ENCODE measurements at places on chromosomes 11 and 22. TPM values are rescaled to one million over a fixed set of nuclear protein-coding genes. Genes with fewer than 3 reads are reported as not detected.
A peak's percentile ranks its signal among the peaks of the same experiment; 100 is the strongest.

GRCh38 chr22:49413551-49413950 is 414.1 kb downstream of the BRD1 start:
- DNase-seq = no peak

APOBEC3H gene
- total RNA-seq = not detected

- peak; percentile 14 for DNase-seq
These were observed 19.4 kb downstream of the TRPM5 start for GRCh38 chr11:2424811-2425495.

DNA sequence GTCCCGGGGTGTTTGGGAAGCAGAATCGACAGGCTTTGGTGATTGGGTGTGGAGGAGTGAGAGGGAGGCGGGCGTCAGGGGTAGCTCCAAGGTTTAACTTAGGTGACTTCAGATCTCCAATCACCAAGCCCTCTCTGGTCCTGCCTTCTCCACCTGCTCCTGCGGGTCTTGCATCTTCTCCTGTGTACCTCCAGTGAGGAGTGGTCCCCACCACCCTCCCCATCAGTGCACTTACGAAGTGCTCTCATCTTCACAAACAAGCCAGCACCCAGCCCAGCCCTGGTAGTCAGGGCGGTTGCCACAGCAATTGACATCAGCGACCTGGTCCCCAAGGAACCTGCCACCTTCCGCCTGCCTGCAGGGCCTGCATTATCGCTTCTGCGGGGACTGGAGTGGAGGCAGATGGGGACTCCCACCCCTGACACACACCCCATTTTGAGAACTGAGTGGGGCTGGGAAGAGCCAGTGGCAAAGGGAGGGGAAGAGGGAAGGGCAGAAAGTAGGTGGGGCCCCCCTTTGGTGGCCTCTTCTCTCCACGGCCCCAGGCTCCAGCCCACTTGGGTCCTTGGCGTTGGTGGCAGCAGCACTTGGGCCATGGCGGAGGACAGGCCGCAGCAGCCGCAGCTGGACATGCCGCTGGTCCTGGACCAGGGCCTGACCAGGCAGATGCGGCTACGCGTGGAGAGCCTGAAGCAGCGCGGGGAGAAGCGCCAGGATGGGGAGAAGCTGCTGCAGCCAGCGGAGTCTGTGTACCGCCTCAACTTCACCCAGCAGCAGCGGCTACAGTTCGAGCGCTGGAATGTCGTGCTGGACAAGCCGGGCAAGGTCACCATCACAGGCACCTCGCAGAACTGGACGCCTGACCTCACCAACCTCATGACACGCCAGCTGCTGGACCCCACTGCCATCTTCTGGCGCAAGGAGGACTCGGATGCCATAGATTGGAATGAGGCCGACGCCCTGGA is at the start of gene OMP:
TSS of gene OMP (plus strand) at position 595 of the 965 bp plus-strand sequence. CDS start at position 595, 0 bp downstream.
- DNase-seq = peak; percentile 8

DNA sequence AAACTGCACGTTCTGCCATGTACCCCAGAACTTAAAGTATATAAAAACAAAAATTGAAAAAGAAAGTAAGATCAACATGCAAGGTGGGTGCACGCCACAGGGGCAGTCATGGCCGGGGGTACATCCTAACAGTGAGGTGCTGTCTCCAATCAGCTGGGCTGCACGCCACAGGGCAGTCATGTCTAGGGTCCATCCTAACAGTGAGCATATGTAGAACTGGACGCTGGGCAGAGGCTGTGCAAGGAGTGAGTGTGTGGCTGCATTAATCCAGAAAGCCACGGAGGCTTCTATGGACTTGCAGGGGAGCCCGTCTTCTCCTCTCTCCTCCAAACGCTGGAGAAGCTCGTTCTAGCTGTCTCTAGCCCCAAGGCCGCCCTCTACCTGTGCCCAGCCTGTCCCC is 1105.0 kb downstream of the BRD1 start:
- no peak for DNase-seq

OR52I2 gene
- not detected for total RNA-seq

NFAM1 gene
- 1.3 TPM for total RNA-seq

DNA sequence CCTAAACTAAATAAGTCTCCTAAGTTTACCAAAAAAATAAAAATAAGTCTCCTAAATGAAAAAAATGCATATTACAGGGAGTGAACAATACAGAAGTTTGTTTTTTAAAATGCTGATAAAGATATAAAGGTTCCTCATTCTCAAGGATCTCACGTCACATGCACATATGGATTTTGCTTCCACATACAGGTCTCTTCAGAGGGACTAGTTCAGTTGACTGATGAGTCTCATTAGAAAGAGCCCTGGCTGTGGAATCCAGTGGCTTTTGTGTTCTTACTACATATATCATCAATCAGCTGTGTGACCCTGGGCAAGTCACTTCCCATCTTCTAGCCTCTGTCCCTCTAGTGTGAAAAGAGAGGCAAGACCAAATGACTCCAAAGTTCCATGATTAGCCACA is 43.1 kb downstream of the MPPED2 start:
- no peak for DNase-seq

GRCh38 chr11:24406389-24406788 is 90.5 kb upstream of the LUZP2 start:
- DNase-seq = no peak

- no peak for DNase-seq
These were observed 23.4 kb downstream of the PANX1 start for GRCh38 chr11:94151903-94152677.

PVALB gene
- total RNA-seq = not detected

- DNase-seq = no peak
These were observed 93.8 kb downstream of the ETS1 start for GRCh38 chr11:128493570-128493965.

DNA sequence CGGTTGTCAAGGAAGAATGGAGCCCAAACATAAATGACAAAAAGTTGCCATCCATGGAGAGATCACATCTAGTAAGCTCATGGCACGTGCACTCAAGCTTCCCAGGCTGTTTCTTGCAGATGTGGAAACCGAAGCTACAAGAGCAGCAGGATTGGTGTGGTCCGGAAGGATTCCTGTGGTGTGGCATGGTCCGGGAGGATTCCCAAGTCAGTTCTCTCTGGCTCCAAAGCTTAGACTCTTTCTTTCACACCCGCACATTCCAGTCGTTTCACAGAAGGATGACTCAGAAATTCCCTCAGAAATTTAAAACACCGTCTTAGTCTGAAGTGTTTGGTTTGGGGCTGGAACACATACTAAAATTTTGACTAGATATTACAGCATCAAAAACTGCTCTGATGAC is 78.0 kb upstream of the DRD2 start:
- DNase-seq = no peak

GRCh38 chr11:23564370-23564769 is 704.1 kb upstream of the CCDC179 start:
- DNase-seq = no peak

Data from heart right ventricle (tissue), 16 donors.